ENCODE measurements at places on chromosomes 4 and X.

GRCh38 chr4:4609622-4610334 lies 67.9 kb upstream of the STX18 start:
- DNase-seq: no peak

GRCh38 chr4:124682384-124682783 lies 30.1 kb downstream of the ANKRD50 start:
- DNase-seq: no peak

GRCh38 chr4:126495163-126495752 lies 1137.5 kb upstream of the INTU start:
- no peak for DNase-seq

DNA sequence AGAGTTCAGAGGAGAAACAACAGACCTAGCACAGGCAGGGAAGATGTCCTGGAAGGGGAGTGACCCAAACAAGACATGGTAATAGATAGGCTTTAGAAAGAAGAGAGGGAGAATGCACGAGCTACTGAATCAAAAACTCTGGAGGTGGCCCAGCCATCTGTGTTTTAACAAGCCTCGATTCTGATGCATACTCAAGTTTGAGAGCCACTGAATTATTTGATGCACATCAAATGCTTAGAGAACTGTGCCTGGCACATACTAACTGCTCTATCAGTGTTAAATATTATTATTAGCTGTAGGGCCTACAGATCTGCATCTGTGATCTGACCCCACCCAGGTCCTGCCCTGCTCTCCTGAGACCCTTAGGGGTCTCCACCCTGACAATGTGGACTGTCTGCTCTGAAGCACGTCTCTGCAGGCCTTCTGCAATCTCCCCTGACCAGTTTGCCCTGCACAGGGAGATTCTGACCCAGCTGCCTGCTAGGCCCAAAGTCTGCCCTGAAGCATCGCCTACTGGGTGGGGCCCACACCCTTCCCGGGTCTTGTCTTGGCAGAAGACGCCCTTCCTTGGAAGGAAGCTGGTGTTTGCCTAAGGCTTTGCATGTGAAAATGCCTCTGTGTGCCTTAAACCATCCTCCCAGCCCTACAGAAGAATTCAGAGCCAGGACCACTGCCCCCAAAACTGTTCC lies 201.5 kb upstream of the KLF3 start:
- DNase-seq: no peak

GRCh38 chr4:153206534-153206933 lies 2.3 kb downstream of the TRIM2 start:
- DNase-seq: no peak

GRCh38 chrX:139094671-139095592 lies 383.4 kb upstream of the FGF13 start:
- no peak for DNase-seq

DNA sequence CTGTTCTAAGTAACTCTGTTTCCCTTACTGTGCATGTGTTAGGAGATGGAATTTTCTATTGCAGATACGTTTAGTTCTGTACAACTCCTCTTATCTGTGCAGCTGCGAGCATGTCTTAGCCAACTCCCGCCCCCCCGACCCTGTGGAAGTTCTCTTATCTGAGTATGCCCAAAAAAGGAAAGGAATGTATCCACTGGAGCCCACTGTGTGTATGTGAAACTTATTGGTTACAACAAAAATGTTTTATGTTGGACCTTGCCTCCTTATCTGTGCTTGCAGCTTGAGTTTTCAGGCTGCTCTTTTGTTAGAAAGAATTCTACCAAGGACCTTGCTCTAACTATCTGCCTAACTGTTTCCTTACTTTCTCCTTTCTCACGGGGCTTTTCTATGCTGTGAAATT lies 24.2 kb upstream of the DCAF8L2 start:
- no peak for DNase-seq

GRCh38 chrX:149283853-149284252 lies 221.3 kb downstream of the IDS start:
- no peak for DNase-seq

- DNase-seq: no peak
Observed at GRCh38 chr4:17010426-17011087, 112.1 kb upstream of the LDB2 start.

- DNase-seq: no peak
Observed at GRCh38 chrX:125681507-125681906, 361.8 kb downstream of the TEX13C start.

GRCh38 chr4:185535612-185536410 lies 504 bp upstream of the PDLIM3 start:
- no peak for DNase-seq

GRCh38 chr4:120293341-120293740 lies 226.7 kb upstream of the MAD2L1 start:
- DNase-seq: no peak

DNA sequence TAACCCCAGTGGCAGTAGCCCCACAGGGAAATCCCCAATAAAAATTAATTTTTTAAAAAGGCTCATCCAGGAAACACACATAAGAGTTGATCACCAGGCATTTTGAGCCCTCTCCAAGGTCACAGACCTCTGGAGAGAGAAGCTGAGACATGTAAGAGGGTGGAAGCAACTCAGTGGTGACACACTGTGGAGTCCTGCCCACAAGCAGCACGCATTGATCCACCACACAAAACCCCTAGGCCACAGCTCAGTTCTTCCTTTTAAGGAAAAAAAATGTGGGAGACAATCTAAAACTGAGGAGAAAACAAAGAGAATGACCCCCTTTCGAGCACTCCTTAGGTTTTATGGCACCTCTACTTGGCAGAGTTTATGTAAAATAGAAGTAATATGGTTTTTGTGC lies 71.7 kb upstream of the S100G start:
- DNase-seq: no peak

DNA sequence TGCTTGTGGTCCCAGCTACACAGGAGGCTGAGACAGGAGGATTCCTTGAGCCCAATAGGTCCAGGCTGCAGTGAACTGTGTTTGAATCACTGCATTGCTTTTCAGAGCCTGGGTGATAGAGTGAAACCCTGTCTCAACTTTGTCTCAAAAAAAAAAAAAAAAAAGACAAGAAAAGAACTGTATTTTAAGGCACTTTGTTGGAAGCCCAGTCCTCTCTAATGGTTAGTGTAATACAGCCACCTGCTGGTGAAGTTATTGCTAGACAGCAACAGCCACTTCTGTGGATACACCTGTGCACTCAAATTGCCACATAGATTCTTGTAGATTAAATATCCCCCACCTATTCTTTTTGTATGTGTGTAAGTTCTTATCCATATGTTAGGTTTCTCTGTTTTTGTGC lies 10.1 kb upstream of the FGG start:
- peak; percentile 16 for DNase-seq

DNA sequence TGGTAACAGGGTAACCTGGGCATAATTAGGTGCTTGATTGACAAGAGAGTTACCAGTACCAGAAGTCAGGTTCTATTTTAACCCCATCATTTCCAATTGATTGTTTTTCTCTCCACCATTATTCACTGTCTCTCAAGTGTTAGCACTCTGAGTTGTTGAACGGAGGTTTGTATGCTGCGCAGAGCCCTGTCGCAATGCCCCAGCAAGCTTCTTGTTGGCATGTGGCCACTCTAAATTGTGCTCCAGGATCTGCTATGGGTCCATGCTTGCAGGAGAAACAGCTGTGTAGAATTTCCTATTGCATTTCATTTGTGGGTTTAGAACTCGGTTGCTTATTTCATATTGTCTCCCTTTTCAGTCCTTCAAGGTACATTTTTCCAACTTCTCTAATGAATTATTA lies 98.2 kb downstream of the KLHL8 start:
- DNase-seq: no peak

DNA sequence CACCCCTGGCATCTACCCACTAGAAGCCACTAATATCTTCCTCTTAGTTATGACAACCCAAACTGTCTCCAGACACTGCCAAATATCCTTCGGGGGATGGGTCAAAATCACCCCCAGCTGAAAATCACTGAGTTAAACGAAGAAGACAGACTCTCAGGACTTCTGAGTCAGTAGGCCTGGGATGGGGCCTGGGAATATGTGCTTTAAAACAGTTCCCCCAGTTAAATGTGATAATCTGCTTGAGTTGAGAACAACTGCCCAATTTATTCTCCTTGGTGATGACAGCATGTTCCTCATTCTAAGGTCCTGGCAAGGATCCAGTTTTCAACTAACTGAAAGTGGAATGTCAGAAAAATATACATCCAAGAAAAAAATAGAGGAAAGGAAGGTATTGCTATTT lies 52.4 kb downstream of the CBLL2 start:
- DNase-seq: no peak

- DNase-seq: no peak
Observed at GRCh38 chr4:2085496-2085901, 26.4 kb downstream of the NAT8L start.

DNA sequence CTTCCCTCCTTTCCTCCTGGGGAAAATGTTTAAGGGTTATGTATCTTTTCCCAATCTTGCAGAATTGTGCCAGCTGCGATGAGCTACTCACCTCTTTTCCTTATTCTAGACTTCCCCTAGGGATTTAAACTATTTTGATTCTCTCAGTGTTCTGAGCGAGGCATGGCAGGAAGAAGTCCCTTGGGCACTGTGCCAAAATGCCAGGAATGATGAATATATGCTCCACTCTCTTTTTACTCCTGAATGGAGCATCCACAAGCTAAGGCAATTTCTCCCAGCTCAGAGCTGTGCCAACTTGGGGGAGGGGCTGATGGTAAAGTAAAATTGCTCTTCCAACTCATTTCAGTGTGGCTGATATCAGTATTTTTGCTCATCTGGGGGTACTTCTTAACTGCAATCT lies 4.0 kb upstream of the C4orf17 start:
- DNase-seq: no peak

DNA sequence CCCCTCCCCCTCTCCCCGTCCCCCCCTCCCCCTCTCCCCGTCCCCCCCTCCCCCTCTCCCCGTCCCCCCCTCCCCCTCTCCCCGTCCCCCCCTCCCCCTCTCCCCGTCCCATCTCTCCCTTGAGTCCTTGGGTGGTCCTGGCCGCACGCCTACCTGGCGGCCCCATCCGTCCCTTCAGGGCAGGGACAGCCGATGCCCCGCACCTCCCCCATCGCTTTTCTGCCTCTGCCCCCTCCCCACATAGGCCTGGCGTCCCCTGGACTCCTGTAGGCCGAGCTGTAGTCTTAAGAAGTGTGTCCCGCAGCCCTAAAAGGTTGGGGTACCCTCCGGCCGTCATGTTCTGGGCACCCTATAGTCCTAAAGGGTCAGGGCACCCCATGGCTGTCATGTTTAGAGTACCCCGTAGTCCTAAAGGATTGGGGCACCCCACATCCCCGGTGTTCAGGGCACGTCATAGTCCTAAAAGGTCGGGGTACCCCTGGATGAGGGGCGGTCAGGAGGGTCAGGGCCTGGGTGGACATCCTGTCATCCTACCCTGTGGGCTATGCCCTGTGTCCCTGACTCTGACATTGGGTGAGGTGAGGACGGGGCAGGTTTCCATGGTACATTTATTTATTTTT lies 10.8 kb upstream of the GTPBP6 start:
- no peak for DNase-seq

GRCh38 chr4:3355266-3355748 lies 62.5 kb downstream of the RGS12 start:
- no peak for DNase-seq

- no peak for DNase-seq
Observed at GRCh38 chrX:31743004-31743403, 671.2 kb upstream of the FTHL17 start.

DNA sequence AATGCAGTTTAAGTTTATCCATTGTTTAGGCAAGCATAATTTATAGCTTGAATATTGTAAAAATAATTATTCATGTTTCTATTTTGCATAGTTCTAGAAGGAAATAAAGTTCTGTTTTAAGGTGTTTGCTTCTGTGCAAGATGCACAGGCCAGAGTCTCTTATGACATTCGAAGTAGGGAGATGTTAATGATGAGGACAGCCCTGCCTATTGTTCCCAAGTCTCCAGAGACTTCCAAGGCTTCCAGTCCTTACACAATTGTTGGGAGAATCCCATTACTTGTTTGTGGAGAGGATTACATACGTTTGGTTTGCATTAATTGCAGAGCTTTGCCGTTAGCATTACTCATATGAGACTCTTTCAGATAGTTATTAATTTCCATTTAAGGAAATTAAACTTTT lies 96.2 kb upstream of the ANK2 start:
- no peak for DNase-seq

Measured in activated CD4-positive, alpha-beta T cell treated with anti-CD3 and anti-CD28 coated beads for 36 hours (primary cell).